Putamen (tissue), 1 donor: ENCODE measurements at places on chromosomes 6 and 20.
A peak's percentile ranks its signal among the peaks of the same experiment; 100 is the strongest.

DNA sequence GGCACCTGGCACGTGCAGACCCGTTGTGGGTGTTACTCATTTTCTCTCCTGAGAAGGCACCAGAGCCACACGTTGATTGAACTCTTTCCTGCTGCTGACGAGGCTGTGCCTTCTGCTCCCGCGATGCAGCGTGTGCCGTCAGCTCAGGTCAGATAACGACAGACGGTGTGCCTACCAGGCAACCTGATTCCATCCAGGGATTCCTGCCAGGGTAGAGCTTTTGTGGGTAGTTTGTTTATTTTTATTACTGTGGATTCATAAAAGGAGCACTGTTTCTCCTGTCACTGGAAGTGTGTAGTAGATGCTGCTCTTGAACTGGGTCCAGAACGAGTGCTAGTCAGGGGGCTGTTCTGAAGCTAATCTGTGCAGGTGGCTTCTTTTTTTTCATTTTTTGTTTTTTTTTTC, 20.7 kb downstream of the PRPF6 start:
- DNase-seq: no peak

- no peak for DNase-seq
Observed at GRCh38 chr6:39558591-39559190, 166.5 kb downstream of the KIF6 start.

GRCh38 chr20:57970856-57971255, 257.6 kb downstream of the ANKRD60 start:
- DNase-seq: no peak

- no peak for DNase-seq
Observed at GRCh38 chr6:33168639-33169038, 23.6 kb downstream of the COL11A2 start.

- DNase-seq: peak; percentile 39
Observed at GRCh38 chr6:169724494-169725124, at the start of gene PHF10. TSS of gene PHF10 (minus strand) at chr6:169724500. CDS start at chr6:169723931, 569 bp downstream.

GRCh38 chr20:56766528-56766927, 137.4 kb downstream of the TFAP2C start:
- no peak for DNase-seq

DNA sequence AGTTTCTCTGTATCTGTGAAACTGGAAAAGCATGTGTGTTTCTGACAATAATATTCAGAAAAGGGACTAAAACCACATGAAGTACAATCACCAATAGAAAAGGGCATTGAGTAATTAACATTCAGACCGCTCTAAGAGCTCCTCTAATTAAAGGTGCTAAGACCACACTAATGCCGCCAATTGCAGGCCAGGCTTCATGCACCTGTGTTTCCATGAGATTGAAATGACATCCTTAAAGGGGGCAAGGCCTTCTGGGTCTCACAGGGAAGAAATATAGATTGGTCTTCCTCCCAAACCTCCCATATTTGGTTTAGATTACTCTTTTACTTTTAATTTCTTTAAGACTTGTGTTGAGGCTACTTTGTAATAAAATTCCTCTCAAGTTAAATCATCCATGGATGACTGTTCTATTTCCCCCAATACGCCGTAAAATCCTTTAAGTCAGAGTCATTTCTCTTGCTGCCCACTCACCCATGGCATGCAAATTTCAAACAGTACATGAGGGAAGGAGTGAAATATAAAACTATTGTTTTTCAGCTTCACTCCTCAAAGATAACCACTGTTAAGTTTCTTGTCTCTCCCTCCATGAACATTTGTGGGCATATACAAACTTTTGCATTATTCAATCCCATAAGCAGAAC, 110.6 kb downstream of the UBE3D start:
- no peak for DNase-seq

DNA sequence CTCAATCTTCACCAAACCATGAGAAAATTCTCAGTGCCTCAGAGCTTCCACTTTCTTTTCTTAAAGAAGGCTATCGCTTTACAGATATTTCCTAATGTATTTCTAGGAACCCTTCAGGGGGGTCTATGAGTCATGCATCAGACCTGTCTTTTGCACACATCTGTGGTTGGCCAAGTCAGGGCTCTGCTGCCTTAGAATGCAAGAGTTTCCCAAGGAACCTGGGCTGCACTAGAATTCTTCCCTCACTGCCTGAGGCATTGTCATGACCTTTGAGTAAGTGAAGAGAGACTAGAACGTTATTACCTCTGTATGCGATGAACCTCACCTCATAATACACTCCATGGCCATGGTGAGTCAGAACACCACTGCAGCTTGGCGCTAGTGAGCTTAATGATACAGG, 365.0 kb upstream of the ID4 start:
- DNase-seq: no peak

DNA sequence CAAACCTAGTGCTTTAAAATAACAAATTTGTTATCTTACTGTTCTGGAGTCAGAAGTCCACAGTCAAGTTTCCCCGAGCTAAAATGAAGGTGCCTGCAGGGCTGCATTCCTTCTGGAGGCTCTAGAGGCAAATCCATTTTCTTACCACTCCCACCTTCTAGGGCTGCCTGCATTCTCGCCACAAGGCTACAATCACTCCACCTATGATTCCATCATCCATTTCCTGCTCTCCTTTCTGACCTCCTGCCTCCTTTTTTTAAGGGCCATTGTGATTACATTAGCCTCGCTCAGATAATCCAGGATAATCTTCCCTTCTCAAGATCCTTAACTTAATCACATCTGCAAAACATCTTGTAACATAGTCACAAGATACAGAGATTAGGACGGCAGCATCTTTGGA, 42.4 kb upstream of the SIRT5 start:
- DNase-seq: no peak

GRCh38 chr6:142712231-142712630, 232.7 kb downstream of the HIVEP2 start:
- DNase-seq: no peak

GRCh38 chr6:5034328-5034727, 30.5 kb upstream of the RPP40 start:
- no peak for DNase-seq

GRCh38 chr20:14488756-14489479, 151.5 kb upstream of the FLRT3 start:
- no peak for DNase-seq

DNA sequence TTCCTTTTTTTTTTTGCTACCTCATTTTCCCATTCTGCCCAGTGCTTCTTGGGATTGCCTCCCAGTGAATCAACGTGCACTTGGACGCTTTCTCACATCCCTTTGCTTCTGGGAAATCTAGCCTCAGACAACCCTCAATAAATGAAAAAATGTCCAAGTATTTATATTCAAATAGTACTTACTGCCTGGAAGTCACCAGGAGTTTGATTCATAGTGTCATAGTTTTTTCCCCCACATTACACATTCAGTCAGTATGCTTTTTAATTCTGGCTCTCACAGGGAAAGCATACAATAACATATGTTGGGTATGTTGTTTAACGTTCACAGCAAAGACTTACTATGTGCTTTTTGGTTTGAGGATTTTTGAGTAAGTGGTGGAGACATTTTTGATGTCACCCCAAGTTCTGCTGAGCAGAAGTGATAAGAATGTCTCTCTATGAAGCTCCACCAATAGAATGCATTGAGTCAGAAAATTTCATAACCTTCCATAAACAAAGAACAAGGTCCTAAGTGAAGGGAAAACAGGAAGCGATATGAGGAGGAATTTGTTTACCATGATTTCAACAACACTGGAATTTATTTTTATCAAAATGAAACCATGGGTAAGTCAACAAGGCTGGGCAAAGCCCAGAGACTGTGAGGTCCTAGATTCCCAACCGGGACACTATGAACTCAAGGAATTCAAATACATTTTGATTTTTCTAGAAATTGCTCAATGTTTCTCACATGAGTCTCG, 301.2 kb upstream of the BMP2 start:
- no peak for DNase-seq

- DNase-seq: no peak
Observed at GRCh38 chr20:4821590-4821989, 99.9 kb downstream of the PRND start.

DNA sequence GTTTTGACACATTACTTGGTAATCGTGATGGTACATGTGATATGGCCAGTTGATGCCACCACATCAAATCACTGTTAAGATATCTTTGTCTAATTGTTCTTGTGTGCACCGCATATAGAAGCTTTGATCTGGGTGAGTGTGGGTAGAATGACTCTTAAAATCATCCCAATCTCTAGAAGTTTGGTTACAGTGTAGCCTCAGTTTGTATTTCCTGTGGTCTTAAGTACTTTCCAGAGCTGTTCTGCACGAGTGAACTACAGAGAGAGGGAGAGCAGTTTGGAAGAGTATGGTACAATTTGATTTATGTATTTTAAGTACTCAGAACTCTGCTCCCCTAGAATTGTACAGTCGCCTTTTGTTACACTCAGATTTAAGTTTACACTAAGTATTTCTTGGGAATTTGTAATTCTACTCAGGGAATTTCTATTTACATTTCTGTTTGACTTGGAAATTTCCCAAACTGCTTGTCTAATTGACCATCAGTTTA, 37.5 kb downstream of the SNX9 start:
- DNase-seq: no peak

DNA sequence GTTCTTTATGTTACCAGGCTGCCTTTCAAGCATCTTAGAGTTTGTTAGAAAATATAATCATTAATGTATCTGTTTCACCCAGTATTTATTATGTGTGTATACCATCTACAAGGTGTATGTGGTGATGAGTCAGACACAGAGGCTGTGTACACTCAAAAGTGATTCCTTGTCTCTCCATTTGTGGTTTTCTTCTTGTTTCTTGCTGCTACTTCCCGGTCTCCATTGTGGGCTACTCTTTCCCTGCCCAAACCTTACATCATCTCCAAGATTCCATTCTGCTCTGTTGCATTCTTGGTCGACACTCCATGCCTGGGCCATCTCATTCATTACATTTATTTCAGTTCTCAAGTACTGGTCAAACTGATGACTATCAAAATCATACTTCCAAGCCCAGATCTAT, 182.2 kb upstream of the STXBP5 start:
- DNase-seq: no peak

- DNase-seq: no peak
Observed at GRCh38 chr6:105510746-105511145, 107.9 kb upstream of the PREP start.

- no peak for DNase-seq
Observed at GRCh38 chr6:352896-353470, 38.6 kb upstream of the IRF4 start.

DNA sequence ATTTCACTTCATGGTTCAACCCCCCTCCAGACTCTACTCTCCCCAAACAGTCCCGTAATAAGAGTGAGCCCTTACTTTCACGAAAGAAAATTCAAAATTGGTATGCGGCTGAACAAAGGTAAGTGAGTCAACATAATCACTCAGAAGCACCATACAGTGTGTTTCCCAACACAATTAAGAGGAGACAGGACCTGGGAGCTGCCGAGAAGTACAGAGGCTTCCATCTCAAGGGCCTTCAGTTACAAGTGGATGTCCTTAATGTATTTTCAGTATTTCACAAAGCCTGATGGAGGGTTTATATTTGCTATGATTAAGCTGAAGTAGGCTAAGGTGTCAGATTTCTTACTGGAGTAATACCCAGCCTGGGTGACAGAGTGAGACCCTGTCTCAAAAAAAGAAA, 51.1 kb downstream of the MYO6 start:
- no peak for DNase-seq

GRCh38 chr20:49597825-49598395, 30.0 kb upstream of the PTGIS start:
- DNase-seq: no peak
